Stimulated activated CD4-positive, alpha-beta T cell treated with anti-CD3 and anti-CD28 coated beads, Interleukin-1b, Interleukin-23, amount 100 ng/mL, for 1 hour (primary cell): ENCODE measurements at places on chromosomes 5 and 9.

- no peak for DNase-seq
These were observed 46.2 kb downstream of the IL31RA start for GRCh38 chr5:55897206-55897894.

GRCh38 chr5:163306421-163306820, 131.0 kb upstream of the CCNG1 start:
- no peak for DNase-seq

- DNase-seq = no peak
These were observed 116.3 kb upstream of the SLC25A48 start for GRCh38 chr5:135718151-135718550.

GRCh38 chr5:54080831-54081230, 229.5 kb downstream of the ARL15 start:
- DNase-seq = no peak

DNA sequence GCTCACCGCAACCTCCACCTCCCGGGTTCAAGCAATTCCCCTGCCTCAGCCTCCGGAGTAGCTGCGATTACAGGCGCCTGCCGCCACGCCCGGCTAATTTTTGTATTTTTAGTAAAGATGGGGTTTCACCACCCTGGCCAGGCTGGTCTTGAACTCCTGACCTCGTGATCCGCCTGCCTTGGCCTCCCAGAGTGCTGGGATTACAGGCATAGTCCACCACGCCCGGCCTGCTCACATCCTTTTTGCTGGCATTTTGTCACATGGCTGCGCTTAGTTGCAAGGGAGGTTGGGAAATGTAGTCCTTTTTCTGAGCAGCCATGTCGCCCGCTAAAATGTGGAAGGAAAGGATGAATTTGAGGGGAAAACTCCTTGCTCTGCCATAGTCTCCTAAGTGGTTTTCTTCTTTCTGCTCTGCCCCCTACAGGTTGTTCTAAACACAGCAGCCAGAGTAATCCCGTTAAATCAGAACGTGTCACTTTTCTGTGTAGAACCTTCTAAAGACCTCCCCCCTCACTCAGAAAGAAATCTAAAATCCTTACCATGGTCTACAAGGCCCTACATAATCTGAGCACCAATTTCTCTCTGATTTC, 57.8 kb upstream of the HSPA9 start:
- DNase-seq = no peak

GRCh38 chr5:120778491-120779484, 314.7 kb downstream of the PRR16 start:
- DNase-seq = no peak

DNA sequence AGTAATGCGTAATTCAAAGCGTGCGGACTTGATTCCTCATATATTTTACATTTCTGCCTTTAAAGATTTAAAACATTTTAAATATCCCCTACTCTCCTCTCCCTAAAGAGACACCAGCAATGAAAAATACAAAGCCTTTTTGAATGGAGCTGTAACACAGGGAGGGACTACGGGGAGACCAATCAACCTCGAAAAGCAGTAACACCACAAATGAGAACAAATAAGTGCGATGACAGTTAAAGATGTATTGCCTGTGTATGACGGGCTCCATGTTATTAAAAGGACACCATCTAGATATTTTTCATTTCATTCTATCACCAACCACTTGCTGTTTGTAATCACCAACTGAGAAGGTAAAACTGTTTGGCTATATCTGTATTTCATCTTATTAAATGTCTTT, 230.3 kb upstream of the TBCA start:
- DNase-seq = no peak

GRCh38 chr9:97364769-97365490, 47.0 kb upstream of the TDRD7 start:
- DNase-seq = no peak

DNA sequence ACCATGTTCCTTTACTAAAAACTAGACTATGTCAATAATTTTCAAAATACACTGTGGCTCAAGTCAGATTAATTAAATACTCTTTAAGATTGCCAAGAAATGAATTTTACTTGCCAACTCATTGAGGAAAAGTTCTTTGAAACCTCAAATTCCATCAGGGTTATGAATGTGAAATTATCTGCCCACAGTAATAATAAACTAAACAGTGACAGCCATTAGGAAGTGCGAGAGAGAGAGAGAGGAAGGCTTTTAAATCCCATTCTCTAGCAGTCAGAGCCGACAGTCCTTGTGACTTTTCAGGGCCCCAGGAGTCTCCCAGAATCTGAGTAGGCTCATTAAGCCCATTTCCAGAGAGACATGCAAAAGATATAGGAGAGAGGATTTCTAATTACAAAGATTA, 236.1 kb downstream of the MARCHF11 start:
- DNase-seq = no peak

DNA sequence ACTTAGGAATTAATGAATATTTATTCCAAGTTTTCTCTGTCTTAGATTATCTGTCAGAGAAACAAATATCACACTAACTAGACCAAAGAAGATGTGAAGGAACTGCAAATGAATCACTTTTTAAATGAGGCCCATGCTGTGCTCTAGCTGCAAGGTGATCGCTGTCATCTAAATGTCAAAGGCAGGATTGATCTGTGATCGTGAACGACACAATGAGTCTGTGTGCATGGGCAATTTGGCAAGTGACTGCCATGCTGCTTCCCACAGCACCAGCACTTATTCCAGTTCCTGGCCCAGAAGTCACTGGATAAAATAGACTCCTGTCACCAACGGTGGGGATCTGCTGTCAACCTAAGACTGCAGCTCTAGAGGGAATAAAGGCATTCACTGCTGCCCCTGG, 141.2 kb downstream of the TRIM36 start:
- DNase-seq = no peak

- DNase-seq = no peak
These were observed 189.4 kb downstream of the IRX2 start for GRCh38 chr5:2562036-2562435.

- no peak for DNase-seq
These were observed 11.1 kb upstream of the DMXL1 start for GRCh38 chr5:119059740-119060255.

DNA sequence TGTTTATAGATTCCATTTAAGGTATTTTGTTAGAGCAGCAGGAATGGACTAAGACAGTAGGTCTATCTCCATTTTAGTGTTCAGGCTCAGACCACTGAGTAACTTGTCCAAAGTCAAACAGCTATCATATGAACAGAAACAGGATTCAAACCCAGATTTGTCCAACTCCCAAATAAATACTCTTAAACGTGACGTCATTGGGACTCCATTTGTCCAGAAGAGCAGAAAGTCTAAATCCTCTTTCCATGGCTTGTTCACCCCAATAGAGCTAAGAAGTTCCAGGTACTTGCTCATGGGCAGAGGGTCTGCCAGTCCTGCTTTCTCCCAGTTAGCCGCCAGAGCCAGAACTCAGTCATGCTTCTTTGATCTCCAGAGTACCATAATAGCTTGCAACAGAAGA, 16.3 kb upstream of the VLDLR start:
- no peak for DNase-seq

GRCh38 chr9:121393318-121393717, 23.3 kb upstream of the STOM start:
- no peak for DNase-seq
